ENCODE measurements at places on chromosomes 11 and 22.

DNA sequence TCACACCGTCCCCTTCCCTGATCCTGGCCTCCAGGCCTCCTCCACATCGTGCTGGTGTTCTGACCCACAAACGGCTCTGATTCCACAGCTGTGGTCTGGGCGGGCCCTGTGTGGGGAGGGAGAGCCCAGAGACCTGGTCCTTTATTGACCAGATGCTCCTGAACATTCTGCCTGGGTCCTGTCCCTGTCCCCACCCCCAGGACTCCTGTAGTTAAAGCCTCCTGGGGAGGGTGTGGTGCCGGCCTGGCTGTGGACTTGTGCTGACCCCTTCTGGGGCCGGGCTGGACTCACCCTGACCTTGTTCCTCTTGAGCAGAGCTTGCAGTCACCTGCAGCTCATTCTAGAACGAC, 128.7 kb downstream of the CTTN start:
- DNase-seq = no peak

DNA sequence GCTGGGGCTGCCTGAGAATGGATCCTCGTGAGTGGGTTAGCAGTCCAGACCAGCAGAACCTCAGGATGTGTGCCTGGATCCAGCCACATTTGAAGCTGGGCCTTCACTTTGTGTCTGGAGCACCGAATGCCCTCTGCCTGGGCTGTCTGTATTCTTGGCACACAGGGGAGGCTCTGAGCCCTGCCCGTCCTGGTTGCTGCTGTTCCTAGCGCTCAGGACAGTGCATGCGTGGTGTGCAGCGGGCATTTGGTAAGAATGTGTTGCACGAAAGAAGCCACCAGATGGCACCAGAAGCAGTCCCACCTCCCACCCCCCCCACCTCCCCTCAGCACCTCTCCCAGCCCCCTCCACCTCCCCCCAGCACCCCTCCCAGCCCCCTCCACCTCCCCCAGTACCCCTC, 4.1 kb upstream of the MAPK11 start:
- no peak for DNase-seq

GRCh38 chr11:72352859-72353551, 81.3 kb downstream of the CLPB start:
- no peak for DNase-seq

DNA sequence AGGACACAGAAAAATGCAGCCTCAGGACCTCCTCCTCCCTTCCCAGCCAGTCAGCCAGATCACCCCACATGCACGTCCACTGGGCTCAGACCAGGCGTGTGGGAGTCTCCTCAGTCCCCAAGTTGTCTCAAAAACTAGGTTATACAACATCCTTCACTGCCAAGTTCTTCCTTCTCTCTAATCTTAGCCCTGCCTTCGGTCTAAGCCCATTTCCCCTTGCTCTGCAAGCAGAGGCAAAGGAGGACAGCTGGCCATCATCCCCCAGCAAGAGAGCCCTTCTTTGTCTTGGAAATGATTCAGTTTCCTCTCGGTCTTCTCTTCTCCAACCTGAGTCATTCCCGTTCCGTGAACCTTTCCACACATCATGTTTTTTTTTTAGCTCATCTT, 14.0 kb upstream of the NRGN start:
- DNase-seq = no peak
